ENCODE measurements at places on chromosomes 6 and 20.
A peak's percentile ranks its signal among the peaks of the same experiment; 100 is the strongest.

DNA sequence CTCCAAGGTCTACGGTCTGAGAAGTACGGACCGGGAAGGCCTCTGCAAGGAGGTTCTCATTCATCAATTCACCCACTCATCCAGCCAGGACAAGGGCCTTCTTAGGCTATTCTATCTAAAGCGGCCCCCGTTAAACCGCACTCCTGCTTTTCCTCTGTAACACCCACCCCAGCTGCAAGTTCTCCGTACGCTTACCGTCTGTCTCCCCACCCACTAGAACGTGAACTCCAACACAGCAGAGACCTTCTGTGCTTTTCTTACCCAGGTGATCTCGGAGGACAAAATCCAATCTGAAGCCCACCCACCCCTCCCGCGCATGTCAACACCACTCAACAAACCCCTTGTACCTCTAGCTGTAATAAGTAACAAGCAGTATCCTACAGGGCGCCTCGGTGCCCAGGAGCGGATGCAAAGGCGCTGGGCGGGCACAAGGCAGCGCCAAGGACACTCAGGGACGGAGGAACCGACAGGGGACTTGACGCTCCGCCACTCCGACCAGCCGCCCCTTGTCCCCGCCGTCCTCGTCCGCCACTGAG lies 351 bp downstream of the AURKA start:
- no peak for DNase-seq

DNA sequence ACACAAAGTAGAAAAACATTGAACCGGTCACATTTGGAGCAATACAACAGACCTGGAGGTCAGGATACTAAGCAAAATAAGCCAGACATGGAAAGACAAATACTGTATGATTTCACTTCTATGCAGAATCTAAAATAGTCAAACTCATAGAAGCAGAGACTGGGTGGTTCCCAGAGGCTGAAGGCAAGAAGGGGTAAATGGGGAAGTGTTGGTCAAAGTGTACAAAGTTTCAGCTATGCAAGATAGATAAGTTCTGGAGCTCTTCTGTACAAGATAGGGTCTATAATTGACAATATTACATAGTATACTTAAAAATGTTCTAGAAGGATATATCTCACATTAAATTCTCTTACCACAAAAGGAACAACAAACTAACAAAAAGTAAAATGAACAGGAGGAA lies 70.3 kb downstream of the TMEM244 start:
- no peak for DNase-seq

GRCh38 chr6:2232445-2232844 lies 13.0 kb downstream of the GMDS start:
- no peak for DNase-seq

DNA sequence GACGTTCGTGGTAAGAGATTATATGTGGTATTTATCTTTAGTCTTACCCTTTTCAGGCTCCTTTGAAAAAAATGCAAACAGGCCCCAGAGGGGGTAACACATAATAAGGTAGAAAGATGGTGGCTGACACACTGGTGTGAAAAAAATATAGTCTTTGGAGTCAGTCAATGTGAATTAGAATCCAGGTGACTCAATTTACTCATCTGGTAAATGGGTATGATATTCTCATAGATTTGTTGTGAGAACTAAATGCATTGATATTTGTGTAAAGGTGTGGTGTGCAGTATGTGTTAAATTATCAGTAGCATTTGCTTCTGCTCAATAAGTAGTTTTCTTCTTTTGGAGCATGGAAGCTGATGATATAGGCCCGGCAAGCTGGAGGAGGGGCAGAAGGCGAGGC lies 25.7 kb downstream of the CD83 start:
- DNase-seq, result no peak

DNA sequence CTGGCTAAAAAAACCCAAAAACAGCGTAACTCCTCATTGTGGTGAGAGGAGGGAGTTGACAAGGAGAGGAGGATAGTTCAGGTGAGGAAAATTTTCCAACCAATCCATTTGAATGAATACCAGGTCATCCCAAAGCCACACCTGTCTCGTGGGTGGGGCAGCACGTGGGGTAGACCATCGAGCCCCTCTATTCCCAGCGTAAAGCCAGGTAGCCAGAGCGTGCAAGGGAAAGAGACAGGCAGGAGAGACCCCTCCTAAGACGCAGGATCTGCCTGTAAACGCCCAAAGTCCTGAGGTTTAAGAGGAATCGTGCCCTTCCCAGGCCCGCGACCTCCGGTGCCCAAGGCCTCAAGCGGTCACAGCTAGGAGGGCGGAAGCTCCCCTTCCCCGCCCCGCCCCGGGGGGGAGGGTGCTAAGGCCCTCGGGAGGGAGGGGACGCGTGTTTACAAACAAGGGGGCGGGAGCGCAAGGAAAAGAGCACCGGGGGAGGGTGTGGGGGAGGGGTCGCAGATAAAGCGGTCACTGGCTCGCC lies 712 bp downstream of the RXRB start:
- DNase-seq, result peak; percentile 77

- DNase-seq, result peak; percentile 28
These were observed 797 bp downstream of the SMIM13 start for GRCh38 chr6:11094411-11094851.

DNA sequence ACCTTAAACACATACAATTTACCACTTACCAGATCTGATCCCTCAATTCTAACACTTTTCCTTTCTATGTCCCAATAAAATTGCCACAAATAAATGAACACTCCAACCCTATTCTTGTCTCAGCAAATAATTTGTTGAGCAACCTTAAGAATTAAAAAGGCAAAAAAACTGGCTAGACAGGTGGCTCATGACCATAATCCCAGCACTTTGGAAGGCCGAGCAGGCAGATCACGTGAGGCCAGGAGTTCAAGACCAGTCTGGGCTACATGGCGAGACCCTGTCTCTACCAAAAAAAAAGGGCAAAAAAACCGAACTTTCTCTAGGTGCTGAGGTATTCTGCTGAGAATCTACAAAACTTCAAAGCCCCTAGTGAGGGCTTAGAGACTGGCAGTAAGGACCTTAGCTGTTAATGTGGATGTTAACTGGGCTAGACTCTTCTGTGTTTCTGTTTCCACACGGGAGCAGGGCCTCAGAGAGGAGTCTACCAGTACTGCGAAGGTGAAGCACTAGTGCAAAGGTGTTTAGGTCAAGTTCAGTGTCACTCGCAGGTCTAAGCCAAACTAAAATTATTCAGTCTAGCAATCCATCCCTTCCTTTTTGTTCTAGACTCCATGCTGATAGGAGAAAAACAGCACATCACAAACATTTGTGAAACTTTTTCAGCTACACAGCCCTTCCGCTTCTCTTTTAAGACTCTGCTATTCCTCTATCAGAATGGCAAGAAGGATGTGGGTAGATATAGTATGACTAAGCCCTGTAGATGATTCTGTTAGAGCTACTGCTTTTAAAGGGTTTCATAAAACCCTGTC lies 2.6 kb downstream of the FASTKD5 start:
- no peak for DNase-seq

Measured in stimulated activated CD4-positive, alpha-beta T cell treated with anti-CD3 and anti-CD28 coated beads, Interleukin-1b, Interleukin-23, amount 100 ng/mL, for 48 hours (primary cell).